ENCODE measurements at places on chromosomes 1 and 21.

GRCh38 chr1:228541725-228542124 is 54.5 kb downstream of the RNF187 start:
- no peak for DNase-seq

DNA sequence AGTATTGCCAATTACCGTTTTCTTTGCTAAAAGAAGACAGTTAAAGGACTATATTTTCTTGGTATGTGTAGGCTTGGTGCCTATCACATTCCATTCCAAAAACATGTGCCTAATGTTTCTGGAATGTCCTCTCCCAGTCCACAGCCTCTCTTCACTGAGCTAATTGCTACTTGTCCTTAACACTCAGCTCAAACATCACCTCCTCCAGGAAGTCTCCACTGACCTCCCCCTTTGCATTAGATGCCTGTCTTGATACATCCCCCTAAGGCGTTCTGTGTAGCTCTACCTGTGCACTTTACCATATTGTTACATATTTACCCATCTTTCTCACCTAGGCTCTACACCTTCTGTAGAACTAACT is 195.6 kb upstream of the CAMK1G start:
- DNase-seq = no peak

DNA sequence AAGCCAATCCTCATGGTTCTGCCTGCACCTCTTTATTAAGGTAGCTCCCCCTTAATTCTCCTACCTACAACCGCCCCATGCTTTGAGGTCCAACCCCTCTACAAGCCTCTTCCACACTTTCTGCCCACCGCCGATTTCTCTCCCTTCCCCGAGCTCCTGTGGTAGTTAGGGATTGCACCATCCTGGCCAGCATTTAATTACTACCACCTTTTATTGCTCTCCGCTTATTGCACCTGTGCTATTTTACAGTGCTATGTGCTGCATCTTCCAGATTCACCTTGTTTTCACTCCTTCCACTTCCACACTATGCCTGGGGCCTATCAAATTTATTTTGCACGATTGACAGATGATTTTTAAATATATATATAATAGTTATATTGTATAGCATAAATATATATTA is 29.3 kb upstream of the DNAJC11 start:
- DNase-seq = no peak

GRCh38 chr21:41951876-41952567 is 1.8 kb downstream of the C2CD2 start:
- no peak for DNase-seq

DNA sequence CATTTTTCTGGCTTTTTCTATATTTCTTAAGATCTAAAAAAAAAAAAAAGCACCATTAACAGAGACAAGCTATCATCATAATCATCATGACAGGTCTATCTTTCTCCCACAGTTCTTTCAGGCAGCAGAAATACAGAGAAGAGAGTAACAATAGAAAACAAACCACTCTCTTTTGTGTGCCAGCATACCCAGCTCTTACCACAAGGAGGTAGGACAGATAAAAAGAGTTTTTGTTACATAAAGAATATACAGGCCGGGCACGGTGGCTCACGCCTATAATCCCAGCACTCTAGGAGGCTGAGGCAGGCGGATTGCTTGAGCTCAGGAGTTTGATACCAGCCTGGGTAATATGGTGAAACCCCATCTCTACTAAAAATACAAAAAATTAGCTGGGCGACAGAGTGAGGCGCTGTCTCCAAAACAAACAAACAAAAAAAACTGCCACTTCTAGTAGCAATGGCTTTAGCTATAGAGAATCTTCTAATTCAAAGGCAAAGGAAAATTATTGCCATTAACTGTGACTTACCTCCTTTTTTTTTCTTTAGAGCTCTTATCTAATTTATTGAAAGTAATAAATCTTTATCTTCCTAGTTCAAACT is 39.7 kb downstream of the ANKRD13C start:
- DNase-seq = no peak

GRCh38 chr21:35990609-35991008 is 69.7 kb downstream of the SETD4 start:
- no peak for DNase-seq

DNA sequence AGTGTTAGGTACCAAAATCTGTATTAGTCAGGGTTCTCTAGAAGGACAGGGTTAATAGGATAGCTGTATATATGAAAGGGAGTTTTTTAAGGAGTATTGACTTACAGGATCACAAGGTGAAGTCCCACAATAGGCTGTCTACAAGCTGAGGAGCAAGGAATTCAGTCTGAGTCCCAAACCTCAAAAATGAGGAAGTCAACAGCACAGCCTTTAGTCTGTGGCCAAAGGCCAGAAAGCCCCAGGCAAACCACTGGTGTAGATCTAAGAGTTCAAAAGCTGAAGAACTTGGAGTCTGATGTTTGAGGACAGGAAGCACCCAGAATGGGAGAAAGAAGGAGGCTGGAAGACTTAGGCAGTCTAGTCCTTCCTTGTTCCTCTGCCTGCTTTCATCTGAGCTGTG is 487.5 kb upstream of the CHRM3 start:
- no peak for DNase-seq

DNA sequence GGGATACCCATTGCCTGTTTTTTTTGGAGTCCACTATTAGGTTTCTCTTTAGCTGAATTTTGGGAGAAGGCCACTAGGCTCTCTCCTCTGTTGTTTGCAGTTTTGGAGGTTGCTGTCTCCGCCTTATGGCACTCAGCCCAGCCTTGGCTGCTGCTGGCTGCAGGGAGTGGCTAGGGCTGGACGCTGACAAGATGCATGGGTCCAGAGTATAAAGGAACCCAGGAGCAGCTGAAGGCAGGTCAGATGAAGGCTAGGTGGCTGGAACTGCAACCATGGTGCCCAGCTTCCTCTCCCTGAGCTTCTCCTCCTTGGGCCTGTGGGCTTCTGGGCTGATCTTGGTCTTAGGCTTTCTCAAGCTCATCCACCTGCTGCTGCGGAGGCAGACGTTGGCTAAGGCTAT is at the start of gene CYP4B1:
Gene CYP4B1 (plus strand): TSS at position 237 of the 400 bp plus-strand sequence. CDS start 36 bp downstream, at position 273.
- no peak for DNase-seq

DNA sequence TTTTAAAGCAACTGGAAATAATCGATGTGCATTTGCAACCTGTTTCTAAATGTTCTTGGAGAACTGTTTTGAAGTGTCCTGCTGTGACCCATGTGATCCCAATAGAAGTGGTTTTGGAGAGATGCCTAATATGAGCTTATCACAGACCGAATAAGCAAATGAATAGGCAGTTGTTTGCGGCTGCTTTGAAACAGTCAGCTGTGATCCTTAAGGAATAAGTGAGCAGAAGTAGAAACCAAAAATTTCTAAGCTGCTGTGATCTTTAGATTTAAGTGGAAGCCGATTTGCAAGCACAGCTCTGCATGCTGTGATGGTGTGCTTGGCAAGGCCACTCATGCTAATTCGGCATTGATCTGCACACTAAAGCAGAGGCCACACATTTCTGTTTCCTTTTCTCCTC is 329.5 kb upstream of the DUSP10 start:
- DNase-seq = peak; percentile 39

DNA sequence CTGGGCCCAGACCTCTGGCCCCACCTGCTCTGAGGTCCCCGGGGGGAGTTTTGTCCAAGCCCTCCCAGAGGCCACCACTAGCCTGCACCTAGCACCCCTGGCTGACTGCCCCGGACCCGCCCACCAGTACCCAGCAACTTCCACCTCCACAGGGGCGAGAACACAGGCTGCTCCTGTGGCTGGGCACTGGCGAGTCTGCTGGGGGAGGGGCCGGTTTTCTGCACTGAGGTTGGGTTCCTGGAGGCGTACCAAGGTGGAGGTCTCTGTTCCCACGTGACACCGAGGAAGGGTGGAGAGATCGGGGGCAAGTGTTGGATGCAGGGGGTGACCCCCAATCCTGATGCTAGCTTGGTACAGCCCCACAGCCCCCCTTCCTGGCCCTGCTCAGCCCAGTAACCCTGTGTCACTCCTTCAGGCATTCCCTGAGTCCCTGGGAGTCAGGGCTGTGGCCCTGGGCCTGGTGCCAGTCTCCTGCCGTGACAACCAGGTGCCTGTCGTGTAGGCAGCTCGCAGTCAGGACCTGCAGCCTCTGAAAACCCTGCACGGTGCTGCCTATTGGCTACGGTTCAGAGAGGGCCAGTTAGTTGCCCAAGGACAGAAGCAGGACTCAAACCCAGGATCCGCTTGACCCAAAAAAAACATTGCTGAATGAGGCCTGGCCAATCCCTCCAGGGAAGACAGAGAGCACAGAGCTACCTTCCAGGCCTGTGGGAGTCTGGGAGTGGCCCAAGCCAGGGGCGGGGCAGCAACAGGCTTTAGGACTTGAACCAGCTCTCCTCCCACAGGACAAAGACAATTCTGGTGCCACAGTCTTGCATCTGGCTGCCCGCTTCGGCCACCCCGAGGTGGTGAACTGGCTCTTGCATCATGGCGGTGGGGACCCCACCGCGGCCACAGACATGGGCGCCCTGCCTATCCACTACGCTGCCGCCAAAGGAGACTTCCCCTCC is 3.1 kb downstream of the ESPN start:
- no peak for DNase-seq

DNA sequence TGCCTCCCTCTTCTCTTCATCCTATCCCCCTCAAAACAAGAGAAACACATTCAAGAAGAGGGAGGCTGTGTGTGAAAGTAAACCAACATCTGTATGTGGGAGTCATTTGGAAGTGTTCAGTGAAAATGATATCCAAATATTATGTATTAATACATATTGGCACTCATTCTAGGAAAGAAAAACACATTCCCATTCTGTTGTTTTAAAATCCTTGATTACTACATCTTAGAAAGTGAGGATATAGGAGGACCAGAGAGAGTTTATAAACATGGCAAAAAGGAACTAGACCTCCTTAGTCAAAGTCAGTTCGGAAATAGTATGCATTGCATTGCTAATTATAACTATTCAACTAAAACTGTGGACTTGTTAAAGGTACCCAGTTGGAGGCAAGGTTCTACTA is 786.6 kb downstream of the ADGRL2 start:
- DNase-seq = no peak

DNA sequence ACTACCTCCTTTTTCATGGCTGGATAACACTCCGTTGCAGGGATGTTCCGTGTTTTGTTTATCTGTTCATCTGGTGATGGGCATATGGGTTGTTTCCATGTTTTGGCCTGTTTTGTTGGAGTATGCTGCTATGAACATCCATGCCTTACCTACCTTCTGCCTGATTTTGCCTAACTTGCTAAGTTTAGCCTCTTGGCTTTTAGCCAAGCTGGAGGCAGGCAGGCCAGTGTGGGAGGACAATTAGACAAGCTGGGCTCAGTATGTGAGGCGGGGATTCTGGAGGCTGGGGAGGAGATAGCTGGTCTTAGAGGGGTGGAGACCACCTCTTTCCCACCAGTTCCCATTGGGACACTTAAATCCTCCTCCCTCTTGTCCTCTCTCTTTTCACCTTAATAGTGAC is 98.4 kb upstream of the WNT4 start:
- no peak for DNase-seq

DNA sequence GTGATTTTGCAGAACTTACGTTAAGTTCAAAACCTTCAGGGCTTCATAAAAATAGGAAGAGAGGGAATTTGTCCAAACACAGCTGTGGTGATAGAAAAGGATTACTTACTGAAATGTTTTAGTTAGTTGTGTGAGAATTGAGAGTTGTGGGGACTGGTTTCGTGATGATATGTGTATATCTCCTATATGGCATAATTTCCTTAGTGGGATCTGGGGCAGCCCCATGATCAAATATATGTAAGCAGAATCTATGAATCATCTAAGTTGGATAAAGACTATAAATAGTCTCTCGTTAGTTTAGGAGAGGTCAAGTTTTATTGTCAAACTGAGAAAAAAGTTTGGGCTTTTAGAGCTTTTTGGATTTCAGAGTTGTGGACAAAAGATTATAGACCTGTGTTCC is 14.9 kb downstream of the MTR start:
- no peak for DNase-seq

- DNase-seq = no peak
Measured at GRCh38 chr1:160744199-160744851, 5.3 kb downstream of the SLAMF7 start.

DNA sequence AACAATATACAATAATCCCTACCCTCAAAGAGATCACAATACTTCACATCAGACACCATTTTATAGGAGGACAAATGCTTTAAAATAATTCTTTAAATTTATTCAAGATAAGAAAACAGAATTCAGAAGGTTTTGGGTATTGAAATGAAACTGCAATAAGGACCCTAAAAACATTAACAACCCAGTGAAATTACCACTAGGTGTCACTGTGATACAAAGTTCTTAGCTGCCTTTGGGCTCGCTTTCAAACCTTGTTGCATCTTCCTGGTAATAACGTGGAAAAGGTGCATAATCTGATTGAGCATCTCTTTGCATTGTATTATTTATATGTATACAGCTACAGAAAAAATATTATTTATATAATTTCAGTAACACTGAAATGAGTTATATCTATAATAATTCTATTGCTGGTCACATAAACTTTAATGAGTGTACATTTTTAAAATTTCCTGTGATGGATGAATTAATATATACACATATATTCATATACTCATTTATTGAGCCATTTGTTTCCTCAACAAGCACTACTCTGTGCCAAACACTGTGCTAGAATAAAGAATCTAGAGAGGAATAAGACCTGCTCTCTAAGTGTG is 185.2 kb downstream of the FAF1 start:
- no peak for DNase-seq

DNA sequence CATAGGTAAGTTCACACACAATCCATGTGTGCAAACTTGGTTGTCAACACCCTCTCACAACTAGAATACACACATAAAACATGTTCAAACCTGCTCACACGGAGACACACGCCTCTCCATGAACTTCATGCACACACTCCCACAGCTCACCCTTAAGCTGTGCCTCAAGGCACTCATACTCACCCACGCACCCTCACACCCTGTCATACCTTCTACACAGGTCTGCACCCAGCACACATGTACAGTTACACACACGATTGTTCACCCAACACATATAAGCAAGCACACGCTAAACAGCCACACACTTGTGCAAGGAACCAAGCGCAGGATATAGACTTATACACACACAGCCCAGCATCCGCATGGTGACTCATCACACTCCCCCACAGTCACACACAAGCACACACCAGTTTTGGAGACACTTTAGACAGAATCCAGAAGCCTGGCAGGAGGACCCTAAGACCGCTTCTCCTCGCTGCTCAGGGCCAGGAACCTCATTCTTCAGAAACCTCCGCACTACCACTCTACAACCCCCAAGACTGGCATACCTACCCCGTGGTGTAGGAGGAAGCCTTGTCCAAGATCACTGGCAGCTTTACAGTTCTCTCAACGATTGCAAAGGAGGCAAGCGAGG is 58.7 kb upstream of the ZC3H12A start:
- no peak for DNase-seq

GRCh38 chr1:84851839-84852238 is 41.2 kb downstream of the LPAR3 start:
- DNase-seq = no peak

DNA sequence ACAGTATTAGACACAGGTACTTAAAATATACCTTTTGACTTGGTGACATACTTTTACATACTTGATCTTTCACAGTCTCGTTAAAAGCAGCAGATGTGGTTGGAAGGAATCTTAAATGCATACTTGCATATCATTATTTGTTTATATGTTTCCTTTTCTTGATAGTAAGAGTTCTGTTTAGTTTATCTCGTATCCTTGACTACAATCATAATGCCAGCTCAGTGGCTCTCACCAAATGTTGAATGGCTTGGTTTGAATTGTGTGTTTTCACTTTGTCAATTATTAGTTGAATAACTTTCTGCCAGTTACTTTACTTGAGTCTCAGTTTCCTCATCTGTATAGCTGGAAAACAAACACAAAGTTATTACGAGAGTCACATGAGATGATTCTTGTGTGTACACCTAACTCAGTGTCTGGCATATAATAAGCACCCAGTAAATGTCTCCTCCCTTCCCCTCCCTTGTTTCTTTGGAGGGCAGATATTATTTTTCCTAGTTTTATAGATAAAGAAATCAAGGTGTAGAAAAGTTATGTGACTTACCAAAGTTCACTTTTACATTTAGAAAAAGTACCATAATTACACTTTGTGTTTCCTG is 131.6 kb upstream of the IVNS1ABP start:
- DNase-seq = no peak

All from NCI-H524 treated with DMSO at 0.1 percent for 48 hours (cell line).